Peyer's patch (tissue), 4 donors: ENCODE measurements at places on chromosomes 7 and 10. TPM values are rescaled to one million over a fixed set of nuclear protein-coding genes. Genes with fewer than 3 reads are reported as not detected.

Gene RHOBTB1
- total RNA-seq: 5.1 TPM

Gene CPA2
- 12.6 TPM for total RNA-seq

Gene NPC1L1
- 0.66 TPM for total RNA-seq

Gene ZNF775
- total RNA-seq: 1.7 TPM

Gene ARF5
- total RNA-seq: 101 TPM

Gene NME8
- 1.7 TPM for total RNA-seq

Gene HBP1
- total RNA-seq: 66.8 TPM

Gene PODXL
- 16.8 TPM for total RNA-seq

Gene PRTFDC1
- total RNA-seq: 20.6 TPM

Gene GRID2IP
- total RNA-seq: 0.40 TPM

Gene ZNF853
- total RNA-seq: 1.1 TPM

Gene CUZD1
- 0.38 TPM for total RNA-seq

Gene FAM25G
- total RNA-seq: not detected

Gene MINPP1
- total RNA-seq: 22.3 TPM

Gene NODAL
- total RNA-seq: not detected

Gene ARL3
- total RNA-seq: 2.4 TPM
